ENCODE measurements at places on chromosomes 3 and 15.

DNA sequence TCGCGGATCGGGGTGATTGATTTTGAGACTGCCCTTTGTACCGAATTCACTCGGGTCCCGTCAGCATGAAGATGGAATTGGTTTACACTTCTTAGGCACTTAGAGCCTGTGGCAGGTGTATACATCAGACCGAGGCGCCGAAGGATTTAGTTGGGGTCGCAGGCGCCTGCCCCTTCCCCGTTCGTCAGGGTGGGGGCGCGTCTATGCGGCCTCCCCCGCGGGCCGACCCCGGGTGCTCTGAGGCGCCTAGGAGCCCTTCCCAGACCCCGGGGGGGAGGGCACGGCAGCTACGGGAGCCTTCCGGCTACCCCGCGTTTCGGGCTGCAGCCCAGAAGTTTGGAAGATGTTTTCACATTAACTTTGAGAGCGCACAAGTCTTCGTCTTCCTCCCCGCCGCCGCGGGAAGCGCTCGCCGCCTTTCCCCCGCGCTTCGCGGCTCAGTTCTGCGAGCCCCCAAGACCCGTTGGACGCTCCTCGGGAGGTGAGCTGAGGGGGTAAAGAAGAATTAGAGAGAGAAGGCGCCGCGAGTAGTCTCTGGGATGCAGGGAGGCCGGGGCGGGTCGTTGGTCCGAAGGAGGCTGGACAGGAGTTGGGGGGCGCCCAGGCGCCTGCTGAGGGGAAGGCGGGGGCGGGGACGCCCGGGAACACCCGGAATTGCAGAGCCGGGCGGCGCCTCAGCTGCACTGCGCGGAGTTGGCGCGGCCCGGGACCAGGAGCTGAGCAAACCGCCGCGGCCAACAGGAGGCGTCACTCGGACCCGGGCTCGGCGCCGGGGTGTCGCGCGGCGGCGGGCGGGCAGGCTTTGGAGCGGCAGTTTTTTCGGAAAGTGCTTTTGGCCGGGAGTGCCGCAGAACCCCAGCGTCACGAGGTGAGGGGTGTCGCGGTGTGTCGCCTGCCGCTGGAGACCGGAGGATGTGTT, 780 bp downstream of the TIPARP start:
- DNase-seq: no peak

GRCh38 chr3:46202535-46202934, 5.6 kb downstream of the CCR1 start:
- no peak for DNase-seq

DNA sequence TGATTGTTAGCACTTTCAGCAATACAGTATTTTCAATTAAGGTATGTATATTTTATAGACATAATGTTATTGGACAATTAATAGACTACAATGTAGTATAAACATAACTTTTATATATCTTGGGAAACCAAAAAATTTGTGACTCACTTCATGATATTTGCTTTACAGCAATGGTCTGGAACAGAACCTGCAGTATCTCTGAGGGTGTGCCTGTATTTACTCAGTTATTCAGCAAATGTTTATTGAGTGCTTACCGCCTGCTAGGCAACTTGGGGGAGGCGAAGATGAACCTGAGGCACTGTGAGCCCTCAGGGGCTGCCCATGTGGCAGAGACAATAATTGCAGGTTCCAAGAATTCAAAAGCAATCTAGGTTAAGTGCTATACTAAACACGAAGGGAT, 144.8 kb downstream of the GABRB3 start:
- DNase-seq: no peak

- DNase-seq: no peak
Measured at GRCh38 chr15:36585774-36586173, 6.3 kb downstream of the CDIN1 start.

DNA sequence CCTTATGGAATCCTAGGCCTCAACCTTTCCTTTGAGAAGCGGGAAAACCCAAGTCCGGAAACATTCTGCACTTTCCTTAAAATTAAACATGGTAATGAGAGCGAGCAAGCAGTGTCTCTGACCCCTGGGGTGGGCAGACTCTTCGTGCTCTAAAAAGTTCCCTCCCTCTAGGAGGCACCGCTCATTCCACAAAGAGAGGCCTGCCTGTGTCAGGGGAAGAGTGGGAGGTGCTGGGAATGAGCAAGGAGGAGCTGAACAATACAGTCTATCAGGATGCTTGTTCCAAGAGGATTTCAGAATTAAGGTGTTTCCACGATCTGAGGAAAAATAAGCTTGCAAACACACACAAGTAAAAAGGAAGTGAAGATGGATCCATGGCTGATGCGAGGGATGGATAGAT, 6.0 kb upstream of the RLBP1 start:
- DNase-seq: no peak

DNA sequence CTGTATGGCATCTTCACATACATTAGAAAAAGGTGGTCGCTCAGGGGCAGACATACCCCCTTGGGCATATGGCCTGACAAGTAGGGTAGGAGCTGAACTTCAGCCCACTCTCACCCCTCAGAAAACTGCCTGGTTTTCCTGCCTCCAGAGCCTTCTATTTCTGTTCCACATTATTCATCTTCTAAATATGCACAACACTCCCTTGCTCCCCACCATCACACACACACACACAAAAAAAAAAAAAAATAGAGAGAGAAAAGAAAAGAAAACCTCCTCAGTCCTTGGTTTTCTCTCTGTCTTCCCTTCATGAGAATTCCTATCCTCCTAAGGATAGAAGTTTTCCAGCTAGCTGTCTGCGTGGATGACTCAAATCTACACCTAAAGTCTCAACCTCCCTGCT, 5.6 kb upstream of the ROPN1 start:
- no peak for DNase-seq

All from fibroblast of skin of left quadriceps (primary cell).